Lower lobe of right lung (tissue), 2 donors: ENCODE measurements at places on chromosomes 4 and X. TPM values are rescaled to one million over a fixed set of nuclear protein-coding genes. Genes with fewer than 3 reads are reported as not detected.

The NCAPG gene
- total RNA-seq, result 2.2 TPM

The AR gene
- 5.0 TPM for total RNA-seq

DNA sequence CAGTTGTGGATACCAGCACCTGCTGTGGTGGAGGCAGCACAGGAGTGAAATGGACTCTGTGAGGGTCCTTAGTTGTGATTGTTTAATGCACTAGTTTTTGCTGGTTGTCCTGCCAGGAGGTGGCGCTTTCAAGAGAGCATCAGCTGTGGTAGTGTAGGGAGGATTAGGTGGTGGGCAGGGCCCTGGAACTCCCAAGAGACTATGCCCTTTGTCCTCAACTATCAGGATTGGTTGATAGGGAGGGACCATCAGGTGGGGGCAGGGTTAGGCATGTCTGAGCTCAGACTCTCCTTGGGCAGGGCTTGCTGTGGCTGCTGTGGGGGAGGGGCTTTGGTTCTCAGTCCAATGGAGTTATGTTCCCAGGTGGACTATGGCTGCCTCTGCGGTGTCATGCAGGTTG, 121.9 kb downstream of the RRAGB start:
- DNase-seq, result no peak

DNA sequence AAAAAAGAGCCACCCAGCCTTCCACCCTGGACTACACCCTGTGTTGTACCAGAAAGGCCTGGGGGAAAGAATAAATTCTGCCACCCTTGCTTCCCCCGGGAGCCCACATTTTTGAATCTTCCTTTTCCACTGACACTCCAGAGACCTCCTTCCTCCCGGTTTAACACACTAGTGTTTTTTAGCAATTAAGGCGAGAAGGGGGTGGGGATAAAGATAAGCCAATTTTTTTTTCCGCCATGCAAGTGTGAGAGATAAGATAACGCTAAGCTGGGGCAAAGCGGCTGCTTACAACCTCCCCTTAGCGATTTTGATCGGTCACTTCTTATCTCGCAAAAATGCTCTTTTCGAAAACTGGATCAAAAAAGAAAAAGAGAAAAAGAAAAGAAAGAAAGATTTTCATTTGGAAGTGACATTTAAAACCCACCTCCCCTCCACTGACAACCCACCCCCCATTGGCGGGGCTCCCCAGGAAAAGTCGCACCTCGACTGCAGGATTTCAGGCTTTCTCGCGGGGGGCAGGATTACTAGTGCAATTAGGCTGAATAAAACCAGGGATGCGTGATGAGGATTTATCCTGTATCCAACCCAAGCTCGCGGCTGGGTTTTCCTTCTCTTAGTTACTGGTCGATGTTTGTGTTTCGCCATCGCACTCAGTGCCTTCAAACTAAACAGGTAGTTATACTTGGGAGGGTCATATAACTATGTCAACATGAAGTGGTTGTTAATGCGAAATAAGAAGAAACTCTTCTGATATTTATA, 6.0 kb upstream of the BCOR start:
- no peak for DNase-seq
